NCI-H1092 (cell line): ENCODE measurements at places on chromosomes 1 and 21.
A peak's percentile ranks its signal among the peaks of the same experiment; 100 is the strongest.

DNA sequence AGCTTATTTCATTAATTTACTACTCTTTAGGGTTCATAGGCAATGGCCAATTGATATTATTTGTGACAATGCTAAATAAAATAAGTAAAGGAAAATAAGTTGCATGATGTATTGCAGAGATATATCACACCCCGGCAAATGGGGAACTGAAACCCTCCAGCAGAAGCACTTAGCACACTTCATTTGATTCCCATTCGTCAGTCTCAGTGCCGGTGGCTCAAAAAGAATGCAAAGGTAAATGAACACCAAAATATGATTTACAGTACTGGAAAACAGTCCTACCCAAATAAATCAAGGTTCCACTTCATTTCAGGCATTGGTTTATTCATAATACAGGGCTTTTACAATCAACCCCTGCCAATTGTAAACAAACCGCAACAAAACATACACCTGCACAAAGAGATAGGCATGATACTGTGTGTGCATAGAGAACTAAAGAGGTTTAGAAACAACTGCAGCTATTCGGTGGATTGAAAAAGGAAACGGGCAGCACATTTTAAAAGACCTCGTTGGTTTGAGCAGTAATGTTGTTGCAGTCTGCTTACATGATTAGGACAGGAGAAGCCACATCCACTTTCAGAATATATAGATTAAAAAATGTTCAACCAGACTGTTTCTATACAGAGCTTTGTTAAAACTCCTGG, 1019.2 kb downstream of the TTLL7 start:
- peak; percentile 9 for DNase-seq

GRCh38 chr1:201761178-201761577, 67.8 kb upstream of the IPO9 start:
- no peak for DNase-seq

GRCh38 chr1:55476445-55477015, 261.4 kb upstream of the USP24 start:
- no peak for DNase-seq

GRCh38 chr1:177820213-177820612, 149.6 kb downstream of the SEC16B start:
- DNase-seq = no peak

DNA sequence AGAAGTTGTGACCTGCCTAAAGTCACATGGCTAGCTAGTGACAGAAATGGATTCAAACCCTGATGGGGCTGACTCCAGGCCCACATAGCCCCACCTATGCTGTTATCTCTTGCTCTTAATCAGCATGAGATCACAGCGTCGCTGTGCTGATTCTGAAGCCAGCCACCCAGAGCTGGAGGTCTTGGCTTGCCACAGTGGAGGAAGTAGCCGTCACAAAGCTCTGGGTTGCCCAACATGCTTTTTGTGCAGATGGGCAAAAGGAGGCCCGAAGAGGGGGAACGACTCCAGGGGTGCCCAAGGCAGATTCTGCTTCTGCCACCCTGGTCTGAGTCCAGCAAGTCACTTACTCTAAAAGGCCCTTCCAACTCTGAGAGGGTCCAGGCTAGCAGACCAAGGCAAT, 14.7 kb upstream of the MFSD2A start:
- no peak for DNase-seq

DNA sequence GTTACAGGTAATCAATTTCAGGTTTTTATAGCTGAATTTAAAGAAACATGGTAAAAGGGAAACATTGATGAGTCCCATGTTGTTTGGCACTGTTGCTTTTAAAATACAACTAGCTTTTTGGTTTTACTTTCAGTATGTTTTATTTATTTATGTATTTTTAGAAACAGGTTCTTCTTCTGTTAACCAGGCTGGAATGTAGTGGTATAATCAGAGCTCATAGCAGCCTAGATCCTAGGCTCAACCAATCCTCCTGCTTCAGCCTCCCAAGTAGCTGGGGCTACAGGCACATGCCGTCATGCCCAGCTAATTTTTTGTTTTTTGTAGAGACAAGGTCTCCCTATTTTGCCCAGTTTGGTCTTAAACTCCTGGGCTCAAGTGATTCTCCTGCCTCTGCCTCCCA, 50.4 kb downstream of the CTTNBP2NL start:
- no peak for DNase-seq

DNA sequence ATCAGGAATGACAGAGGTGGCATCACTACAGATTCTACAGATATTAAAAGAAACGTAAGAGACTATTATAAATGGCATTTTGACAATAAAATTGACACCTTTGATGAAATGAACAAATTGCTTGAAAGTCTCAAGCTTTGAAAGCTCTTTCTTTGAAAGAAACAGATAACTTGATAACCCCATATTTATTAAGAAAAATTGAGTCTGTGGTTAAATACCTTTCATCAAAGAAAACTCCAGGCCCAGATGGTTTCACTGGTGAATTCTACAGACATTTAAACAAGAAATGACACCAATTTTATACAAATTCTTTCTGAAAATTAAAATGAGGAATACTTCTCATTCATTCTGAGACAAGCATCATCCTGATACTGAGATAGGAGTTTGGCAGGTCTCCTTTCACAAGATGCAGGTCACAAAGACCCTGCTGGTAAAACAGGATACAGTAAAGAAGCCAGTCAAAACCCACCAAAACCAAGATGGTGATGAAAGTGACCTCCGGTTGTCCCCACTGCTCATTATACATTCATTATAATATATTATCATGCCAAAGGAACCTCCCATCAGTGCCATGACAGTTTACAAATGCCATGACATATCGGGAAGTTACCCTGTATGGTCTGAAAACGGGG, 210.9 kb downstream of the AKT3 start:
- DNase-seq = no peak

GRCh38 chr1:245278846-245279245, 124.1 kb downstream of the KIF26B start:
- DNase-seq = no peak

- DNase-seq = no peak
Observed at GRCh38 chr1:91791691-91792488, 94.1 kb downstream of the TGFBR3 start.

DNA sequence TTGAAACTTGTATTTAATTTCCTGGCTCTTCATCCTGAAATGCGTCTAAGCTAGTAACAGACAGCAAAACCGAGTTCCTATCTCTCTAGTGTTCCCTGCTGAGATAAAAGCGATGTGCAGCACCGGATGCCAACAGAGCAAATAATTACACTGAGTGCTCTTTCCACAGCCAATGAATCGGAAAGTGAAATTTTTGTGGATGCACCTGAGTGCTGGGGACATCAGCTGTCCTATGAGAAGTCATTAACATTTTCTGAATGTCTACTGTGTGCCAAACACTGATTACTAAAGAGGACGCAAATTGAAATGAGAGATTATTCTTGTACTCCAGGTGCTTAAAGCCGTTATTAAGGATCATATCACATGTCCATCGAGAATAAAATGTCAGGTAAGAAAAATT, 278.0 kb downstream of the RGS7 start:
- peak; percentile 70 for DNase-seq

DNA sequence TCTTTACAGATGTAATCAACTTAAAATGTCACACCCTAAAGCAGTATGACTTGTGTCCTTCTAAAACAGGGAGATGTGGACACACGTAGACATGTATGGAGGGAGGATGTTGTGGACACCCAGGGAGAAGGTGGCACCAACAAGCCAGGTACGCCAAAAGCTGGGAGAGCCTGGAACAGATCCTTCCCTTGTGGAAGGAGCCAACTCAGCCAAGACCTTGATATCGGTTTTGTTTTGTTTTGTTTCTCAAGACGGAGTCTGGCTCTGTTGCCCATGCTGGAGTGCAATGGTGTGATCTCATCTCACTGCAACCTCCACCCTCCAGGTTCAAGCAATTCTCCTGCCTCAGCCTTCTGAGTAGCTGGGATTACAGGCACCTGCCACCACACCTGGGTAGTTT, 45.6 kb downstream of the CHAF1B start:
- DNase-seq = no peak

- DNase-seq = no peak
Observed at GRCh38 chr1:115462566-115463076, 124.6 kb upstream of the NGF start.

DNA sequence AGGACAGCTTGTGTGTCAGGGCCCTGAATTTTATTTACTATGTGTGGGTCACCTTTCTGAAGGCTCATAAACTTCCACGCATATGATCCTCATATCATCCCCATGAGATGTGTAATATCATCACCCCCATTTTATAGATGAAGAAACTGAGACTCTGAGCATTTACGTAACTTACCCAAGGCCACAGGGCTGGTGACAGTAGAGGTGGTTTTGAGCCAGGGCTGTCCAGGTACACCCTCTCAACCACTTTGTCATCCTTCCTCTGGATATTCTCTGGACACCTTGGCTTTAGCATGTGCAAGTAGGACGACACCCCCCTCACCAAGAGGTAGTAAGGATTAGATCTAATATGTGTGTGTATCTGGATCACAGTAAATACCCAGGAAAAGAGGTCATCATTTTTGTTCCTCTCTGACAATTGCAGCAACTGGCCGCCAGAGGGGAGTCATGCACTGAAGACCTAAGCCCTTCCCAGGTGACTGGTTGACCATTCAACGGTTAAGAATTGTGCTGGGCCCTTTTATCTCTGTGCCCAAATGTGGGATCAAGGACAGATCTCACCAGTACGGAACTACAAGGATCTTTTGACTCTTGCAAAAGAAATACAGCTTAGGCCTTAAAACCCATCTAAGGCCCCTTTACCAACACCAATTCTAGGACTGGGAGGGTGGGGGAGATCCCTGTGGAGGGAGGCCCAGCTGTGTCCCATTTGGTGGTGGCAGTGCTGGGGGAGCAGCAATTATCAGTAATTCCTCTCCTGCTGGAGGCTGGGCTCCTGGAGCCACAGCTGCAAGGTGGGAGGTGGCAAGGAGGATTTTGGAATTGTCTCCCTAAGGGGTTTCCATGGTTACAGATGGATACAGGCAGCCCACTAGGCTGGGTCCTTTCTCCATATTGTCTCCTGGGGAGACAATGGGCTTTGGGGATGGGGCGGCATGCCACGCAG, 13.7 kb upstream of the E2F2 start:
- peak; percentile 69 for DNase-seq

GRCh38 chr1:245965398-245965797, 541.7 kb downstream of the SMYD3 start:
- no peak for DNase-seq

GRCh38 chr1:63642901-63643300, 49.7 kb downstream of the PGM1 start:
- DNase-seq = no peak

DNA sequence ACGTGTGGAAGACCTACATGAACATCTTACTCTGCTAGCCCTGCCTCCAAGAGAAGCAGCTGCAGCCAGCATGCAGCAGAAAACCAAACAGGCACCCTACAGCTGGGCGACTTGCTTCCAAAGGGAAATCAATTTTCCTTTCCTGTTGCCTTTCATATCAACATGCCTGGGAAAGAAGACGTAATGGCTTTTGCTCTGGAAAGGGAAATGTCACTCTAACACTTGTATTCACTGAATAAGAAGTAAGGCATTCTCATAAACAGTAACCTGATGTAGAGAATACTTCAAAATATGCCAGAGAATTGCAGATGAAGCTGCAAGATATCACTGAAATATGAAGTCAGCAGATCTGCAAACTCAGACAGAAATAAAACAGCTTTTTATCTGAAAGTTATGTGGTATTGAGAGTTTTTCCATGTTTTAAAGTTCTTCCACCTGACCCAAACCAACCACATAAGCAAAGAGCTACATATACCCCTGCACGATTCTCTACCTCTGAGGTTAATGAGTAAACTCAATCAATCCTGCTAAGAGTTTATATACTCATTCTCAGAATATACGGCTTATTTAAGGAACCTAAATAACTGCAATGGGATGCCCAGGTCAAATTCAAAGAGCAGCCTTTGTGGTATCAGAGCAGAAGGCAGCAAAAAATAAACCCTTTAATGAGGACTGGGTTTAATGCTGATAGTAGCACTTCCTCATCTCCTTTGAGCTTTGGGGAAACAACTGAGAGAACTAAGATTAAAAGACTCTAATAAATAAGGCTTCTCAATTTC, 150.9 kb downstream of the RERE start:
- no peak for DNase-seq

- DNase-seq = no peak
Observed at GRCh38 chr1:32878637-32879041, 7.7 kb upstream of the HPCA start.

- no peak for DNase-seq
Observed at GRCh38 chr1:218454700-218455282, 109.7 kb downstream of the TGFB2 start.

GRCh38 chr1:160330119-160330518, 12.9 kb downstream of the COPA start:
- DNase-seq = no peak

DNA sequence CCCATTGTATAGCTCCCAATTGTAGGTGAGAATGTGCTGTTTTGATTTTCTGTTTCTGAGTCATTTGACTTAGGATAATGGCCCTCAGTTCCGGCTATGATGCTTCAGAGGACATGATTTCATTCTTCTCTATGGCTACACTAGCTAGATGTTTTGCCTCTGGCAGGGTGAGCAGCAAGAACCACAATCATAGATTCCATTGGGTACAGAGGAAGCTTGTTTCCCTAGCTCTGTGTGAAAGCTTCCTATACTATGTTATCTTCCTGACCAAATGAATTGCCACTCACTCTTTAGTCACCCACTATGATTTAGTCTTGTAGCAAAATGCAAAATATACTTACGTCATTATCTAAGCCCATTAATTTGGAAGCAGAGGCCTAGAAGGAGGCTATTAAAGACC, 616.3 kb downstream of the PLA2G4A start:
- no peak for DNase-seq

DNA sequence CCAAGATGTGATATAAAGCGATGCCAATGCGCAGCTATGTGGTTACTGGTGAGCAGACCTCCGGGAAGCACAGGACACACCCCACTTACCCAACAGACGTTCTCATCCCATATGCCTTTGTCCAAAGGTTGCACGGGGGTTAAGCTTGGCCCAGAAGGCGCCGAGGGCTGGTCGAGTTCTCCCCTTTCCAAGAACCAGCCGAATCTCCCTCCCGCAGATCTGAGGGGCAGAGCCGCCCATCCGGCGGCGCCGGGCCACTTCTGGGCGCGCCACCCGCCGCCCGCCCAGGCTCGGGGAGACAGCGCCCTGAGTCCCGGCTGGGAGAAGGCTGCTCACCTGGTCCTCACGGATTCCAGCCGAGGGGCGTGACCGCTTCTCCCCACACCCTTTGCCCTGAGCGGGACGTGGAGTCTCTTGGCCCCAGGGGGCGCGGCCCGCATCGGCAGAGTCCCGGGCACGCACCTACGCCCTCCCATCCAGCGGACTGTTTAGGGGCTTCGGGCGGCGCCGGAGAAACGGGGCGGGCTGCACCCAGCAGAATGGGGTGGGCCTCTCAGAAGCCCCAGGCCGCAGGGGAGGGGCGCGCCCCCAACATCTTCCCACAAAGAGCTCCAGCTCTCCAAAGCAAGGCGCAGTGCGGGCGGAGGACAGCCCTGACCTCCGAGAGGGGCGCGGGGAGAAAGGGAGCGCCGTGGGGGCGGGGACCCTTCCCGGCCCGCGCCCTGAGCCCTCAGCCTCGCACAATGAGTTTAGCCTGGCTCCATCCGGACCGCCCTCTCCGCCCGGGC, 615 bp downstream of the GPR161 start:
- DNase-seq = no peak
